Kidney glomerular epithelial cell (primary cell): ENCODE measurements at places on chromosomes 3 and 15.
A peak's percentile ranks its signal among the peaks of the same experiment; 100 is the strongest.

DNA sequence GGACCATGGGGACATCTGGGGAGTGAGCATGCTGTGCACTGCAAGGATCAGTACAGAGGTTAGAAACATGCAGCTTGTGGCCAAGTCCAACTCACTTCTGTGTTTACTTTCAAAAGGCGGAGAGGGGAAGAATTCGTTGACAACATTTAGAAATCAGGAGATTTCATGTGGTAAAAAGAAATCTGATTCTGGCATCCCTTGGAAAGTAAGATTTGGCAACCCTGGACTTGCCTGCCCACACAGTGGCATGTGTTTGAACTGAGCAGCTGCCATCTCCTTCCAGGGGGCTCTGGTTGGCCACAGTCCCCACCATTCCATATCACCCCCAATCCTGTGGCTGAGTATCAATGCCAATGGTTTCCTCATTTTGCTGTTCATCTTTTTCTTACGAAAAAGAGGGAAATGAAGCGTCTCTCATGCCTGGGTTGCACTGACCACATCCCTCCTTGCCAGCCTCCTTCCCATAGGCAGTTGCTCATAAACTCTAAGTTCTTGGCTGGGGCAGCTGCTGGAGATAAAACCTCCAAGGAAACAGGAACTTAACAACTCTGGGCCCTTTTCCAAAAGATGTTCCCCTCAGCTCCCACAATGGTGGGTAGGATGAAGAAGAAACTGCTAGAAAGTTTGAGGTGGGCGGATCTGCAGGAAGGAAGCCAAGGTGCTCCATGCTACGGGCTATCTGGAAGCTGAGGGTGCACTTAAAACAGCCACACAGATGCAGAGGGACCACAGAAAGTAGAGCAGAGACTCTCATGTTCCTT, 29.2 kb downstream of the SLC6A11 start:
- no peak for DNase-seq

DNA sequence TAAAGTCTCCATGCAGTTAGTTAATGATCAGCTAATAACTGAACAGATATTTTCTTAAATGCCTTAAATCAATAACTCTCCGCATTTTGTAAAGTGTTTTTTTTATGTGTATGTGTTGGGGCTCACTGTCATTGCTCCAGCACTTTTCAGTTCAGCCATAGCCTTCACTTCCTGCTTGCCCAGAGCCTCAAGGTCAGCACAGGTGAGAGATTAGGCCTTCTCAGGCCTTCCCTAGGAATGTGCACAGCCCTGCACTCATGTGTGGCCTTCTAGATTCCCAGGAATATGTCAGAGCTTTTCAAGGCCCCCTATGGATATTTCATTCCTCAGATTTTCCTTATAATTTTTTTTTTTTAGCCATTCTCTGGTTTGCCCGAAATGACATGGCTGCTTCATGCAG, 77.6 kb upstream of the MANF start:
- DNase-seq = no peak

DNA sequence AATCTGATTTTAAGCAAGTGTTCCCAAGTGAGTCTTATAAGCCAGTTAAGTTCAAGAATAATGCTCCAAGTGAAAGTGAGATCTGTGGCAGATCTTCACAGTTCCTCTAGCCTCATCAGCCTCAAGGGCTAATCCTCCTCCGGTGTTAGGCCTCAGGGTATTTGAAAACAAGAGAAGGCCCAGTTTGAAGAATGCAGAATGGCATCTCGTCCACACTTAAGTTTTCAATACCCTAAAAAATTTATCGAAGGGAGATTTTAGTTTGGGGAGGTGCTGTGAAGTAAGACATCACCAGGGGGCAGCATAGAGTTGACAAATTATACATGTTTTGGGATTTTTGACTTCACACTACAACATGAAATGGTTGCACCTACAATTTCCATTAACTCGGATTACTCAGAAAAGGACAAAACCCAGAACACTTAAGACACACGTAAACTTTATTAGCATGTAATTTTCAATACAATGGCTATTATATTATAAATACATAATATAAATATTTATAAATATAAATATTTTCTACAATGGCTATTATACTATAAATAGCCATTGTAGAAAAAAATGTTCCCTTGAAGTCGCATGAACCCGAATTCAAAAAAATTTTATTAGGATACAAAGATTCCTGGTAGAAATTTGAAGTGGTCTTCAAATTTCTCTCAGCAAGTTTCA, 2.3 kb upstream of the TMEM266 start:
- peak; percentile 26 for DNase-seq

DNA sequence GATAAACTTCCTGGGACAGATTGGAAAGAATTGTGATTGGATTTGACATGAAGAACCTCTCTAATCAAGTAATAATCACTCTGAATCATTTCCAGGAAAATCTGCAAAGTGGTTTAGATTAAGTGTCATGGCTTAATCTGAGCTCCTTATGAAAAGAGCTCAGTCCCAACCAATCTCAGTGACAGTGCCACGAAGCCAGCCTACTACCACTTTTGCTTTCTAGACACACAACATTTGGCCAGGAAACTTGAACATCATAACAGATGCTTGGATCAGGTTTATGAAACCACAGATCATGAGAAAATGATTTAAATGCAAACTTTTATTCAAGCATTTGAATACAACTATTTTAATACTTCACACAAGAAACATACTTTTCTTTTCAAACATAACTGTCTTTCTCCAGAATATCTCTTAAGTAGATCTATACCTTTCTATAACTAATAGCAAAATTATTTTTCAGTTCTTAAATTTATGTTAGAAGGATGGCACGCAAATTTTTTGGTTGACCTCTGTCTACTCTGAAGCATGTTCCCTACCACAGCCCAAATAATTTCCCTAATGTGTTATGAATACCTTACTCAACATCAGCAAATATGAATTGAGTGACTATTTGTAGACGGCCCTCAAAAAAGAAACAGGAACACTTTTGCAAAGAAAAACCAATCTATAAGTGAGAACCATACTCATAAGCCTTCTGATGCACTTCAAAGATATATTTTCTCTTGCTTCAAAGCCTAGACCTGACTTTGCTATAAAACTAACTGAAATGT, 495.0 kb upstream of the ZNF385D start:
- no peak for DNase-seq

DNA sequence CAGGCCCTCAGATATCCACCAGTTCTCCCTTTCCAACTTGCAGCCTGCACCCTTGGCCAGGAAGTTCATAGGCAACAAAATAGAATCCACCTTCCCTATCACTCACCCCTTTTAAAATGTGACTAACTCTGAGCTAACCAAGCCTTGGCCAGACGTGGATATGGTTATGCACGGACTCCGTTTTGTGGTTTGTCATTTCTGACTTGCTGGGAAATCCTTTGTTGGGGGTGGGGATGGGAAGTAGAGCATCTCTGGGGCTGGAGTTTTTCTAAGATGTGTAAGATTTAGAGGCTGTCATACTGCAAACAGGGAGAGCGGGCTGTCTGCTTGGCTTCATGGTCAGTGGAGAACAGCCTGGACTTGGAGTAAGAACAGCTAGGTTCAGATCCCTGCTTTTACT, 62.6 kb downstream of the SMAD3 start:
- peak; percentile 97 for DNase-seq

DNA sequence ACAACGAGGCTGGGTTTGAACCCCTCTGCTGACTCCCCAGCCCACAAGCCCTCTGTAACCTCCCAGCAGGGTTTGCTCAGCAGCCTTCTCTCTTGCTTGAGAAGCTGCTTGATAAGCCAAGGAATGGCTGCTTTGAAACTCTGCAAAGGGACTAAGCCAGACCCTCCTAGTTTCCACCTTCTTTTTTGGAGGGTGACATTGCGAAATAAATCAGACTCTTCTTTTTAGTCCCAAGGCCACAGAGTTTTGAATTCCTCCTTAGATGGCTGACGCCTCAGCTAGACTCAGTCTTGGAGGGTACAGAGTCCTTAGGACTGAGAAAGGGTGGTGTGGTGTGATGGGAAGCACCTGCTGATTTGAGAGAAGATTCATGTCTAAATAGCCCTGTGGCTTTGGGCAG, 1.2 kb downstream of the TGM4 start:
- DNase-seq = no peak

- no peak for DNase-seq
Measured at GRCh38 chr3:40465111-40465407, 7.9 kb downstream of the RPL14 start.

DNA sequence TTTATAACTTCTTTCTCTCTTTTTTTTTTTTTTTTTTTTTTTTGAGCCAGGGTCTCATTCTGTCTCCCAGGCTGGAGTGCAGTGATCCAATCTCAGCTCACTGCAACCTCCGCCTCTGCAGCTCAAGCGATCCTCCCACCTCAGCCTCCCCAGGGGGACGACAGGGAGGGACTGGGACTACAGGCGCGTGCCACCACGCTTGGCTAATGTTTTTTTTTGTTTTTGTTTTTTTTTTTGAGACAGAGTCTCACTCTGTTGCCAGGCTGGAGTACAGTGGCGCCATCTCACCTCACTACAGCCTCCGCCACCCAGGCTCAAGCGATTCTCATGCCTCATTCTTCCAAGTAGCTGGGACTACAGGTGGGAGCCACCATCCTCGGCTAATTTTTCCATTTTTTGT, 17.7 kb upstream of the PRKCI start:
- DNase-seq = no peak

DNA sequence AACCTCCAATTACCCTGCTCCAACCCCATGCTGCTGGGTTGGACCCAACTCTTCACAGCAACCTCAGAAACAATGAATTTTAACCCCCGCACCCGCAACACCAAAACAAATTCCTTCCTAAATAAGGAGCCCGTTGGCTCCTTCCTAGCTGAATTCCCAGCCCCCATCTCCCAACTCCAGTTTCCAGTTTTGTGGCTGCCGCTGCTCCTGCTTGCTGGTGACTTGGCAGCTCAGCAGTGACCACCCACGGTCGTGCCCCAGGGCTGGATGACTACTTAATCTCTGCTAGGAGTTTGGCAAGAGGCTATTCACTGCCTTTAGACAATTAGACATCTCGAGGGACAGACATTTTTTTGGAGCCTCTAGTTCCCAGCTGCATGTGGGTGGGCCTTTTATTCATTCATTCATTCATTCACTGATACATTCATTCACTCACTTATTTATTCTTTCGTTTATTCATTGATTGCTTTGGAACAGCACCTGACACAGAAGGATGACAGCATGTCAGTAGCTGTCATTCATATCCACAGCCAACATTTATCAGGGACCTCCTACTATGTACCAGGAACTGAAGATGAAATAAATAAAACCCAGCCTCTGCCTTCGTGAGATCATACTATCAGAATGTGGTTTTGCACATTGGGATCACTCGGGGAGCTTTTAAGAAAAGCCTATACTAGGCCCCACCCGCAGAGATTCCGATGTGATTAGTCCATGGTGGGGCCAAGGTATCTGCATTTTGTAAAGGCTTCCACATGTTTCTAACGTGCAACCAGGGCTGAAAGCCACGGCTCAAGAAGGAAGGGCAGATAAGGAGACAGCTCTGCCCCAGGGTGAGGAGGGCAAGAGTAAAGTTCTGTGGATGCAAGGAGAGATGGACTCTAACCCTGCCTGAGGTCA, 256.5 kb downstream of the SHQ1 start:
- no peak for DNase-seq

GRCh38 chr3:159817126-159817525, 171.5 kb upstream of the IL12A start:
- DNase-seq = no peak

DNA sequence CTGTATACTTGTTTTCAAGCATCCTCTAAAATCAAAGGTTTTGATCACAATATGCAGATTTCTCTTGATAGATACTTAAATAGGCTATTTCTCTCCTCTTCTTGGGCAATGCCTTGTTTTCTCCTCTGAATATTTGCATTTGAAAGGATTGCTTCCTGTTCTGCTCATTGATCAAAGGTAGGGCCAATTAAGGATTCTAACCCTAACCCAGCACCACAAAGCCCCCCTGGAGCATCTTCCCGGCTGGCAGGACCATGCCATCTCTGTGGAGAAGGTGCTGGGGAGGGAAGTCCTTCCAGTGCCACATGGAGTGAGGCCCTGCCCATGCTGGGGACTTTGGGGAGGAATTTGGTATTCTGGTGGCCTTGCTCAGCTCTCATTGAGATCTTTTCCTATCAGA, 11.3 kb upstream of the NIPA2 start:
- no peak for DNase-seq

GRCh38 chr3:59438492-59438891, 388.7 kb upstream of the CFAP20DC start:
- DNase-seq = no peak

- no peak for DNase-seq
Measured at GRCh38 chr3:5231074-5231473, 43.6 kb downstream of the EDEM1 start.

DNA sequence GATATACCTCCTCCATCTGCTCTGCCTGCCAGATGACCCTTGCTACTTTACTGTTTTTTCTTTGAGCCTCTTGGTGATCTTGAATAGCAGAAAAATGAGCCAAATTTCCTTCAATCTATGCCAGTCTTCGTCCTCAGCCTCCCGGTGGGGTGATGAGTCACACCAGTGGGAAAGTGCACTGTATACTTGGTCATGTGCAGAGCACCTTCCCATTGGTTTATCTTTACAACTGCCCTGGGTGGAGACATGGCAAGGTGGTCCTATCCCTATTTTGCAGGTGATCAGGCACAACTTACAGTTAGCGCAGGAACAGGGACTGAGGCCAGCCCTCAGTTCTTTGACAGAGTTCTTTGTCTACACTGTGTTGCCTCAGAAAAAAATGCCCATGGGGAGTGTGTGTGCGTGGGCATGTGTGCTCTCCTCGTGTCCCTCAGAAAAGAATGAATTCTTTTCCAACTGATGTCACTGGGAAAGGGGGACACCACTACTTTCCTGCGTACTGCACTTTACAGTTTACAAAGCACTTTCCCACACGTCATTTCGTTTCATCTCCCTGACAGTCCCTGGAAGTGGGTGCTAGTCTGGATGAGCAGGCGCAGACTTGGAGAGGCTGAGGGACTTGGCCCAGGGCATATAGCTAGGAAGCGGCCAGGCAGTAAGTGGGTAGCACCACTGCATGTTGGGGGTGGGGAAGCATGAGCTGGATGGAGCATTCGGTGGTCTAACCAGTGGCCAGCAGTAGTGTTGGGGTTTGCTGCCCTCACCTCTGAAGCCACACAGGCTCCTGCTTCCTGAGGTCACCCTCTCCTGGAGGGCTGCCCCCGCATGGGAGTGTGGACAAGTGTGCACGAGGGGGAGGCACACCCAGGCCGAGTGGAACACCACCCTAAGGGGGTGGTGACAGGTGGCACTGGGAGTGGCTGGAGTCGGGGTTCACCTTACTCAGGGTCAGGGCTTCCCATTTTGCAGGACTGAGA, 24.1 kb downstream of the SMAD3 start:
- DNase-seq = no peak

- DNase-seq = peak; percentile 65
Measured at GRCh38 chr15:73987681-73988444, 4.2 kb downstream of the STOML1 start.
